ENCODE measurements at places on chromosomes 12 and 14.
A peak's percentile ranks its signal among the peaks of the same experiment; 100 is the strongest.

DNA sequence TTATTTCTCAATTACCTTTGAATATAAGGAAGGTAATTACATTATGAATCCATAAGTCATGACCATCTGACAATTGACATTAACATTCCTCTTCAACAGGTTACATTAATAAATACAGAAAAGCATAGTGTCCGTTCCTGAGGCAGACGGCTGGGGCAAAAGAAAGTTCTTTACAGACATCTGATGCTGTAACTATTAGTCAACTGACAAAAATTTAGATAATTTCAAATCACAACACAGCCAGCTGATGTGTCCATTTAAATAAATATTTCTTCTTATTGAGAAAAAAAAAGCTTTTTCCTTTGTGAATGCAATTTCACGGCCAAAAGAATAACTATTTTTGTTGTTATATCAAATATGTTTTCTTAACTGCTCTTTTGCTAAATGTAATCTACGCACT lies 9.2 kb upstream of the PYROXD1 start:
- DNase-seq = no peak

DNA sequence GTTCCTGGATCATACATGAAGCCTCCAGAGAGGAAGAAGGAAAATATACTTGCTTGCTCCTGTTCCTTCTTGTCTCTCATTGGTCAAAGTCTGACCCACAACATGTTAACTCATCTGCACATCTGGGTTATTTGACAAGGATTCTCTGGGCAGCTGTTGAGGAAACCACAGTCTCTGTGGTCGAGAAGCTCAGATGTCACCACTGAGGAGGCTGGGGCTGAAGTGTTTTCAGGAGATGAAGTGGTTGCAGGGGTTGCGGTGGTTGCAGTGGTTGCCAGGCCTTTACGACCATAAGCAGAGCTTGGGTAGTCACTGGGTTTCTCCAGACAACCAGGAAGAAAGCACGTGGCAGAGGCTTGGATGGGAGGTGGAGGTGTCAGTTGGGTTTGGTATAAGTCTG lies 265.0 kb upstream of the LRIG3 start:
- DNase-seq = no peak

DNA sequence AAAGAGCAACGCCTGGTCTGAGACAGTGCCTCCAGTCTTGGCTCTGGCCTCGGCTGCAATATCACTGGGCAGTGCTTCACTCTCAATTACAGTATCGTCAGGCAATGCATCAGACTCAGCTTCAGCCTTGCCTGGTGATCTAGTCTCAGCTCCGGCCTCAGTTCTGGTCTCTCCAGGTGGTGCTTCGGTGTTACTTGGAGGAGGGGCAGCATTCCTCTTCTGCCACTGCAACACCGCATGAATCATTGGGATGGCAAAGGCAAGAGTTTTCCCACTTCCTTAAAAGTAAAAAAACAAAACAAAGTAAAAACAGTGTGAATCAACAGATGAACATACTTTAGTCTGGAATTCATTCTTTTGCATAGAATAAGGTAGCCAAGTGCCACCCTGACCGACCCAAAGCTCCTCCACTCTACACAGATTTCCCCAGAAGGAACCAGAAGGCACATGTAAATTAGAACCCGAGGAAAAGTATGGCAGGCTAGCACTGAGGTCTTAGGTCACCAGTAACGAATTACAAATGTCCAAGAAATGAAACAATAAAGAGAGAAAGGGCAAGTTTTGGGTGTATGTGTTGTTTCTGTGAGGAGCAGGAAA lies 18.6 kb downstream of the DDX24 start:
- no peak for DNase-seq

GRCh38 chr14:33679461-33680225 lies 271.2 kb downstream of the EGLN3 start:
- peak; percentile 53 for DNase-seq

GRCh38 chr14:100056964-100057795 lies 8.0 kb upstream of the EVL start:
- no peak for DNase-seq

DNA sequence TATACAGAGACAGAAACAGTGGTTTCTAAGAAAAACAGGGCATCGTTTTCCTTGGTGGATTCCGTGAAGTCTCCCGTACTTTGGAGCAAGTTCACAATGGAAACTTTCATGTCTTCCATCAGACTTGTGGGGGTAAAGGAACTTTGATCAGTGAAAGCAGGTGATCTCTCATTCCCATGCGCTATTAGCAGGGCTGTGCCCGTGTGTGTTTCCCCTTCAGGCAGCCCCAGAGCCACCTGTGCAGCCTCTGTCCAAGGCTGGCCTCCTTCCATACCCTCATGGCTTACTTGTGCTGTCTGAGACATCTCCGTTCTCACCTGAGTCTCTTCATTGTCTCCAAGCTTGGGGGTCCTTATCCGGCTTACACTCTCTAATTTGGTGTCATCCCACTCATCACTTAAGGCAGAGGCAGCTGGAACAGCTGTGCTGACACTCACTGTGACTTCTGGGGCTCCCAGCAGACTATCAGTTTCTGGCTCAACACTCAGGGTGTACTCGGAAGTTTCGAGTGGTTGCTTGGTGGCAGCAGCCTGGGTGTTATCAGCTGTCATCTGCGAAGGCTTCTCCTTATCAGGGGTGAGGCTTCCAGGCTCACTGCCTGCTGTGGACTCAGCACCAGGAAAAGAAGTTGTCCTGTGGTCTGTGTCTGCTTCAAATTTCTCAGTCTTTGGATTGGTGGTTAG lies 13.8 kb downstream of the ARMH4 start:
- DNase-seq = no peak

DNA sequence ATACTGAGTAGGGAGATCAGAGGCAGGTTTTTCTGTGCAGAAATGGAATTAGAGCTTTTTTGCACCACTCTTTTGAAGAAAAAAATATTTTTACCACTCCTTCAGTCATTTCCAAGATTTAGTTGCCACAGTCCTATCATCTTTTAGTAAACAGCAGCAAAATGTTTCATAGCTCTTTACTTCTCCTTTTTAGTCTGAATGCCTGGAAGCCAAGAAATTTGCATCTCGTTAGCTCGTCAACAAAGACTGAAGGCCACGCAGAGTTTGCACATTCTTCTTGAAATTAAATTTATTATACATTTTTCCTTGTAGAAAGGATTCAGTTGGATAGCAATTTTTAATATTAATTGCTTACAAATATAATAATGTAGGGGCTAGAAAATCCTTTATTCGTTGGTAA lies 544.5 kb upstream of the ATP2B1 start:
- no peak for DNase-seq

DNA sequence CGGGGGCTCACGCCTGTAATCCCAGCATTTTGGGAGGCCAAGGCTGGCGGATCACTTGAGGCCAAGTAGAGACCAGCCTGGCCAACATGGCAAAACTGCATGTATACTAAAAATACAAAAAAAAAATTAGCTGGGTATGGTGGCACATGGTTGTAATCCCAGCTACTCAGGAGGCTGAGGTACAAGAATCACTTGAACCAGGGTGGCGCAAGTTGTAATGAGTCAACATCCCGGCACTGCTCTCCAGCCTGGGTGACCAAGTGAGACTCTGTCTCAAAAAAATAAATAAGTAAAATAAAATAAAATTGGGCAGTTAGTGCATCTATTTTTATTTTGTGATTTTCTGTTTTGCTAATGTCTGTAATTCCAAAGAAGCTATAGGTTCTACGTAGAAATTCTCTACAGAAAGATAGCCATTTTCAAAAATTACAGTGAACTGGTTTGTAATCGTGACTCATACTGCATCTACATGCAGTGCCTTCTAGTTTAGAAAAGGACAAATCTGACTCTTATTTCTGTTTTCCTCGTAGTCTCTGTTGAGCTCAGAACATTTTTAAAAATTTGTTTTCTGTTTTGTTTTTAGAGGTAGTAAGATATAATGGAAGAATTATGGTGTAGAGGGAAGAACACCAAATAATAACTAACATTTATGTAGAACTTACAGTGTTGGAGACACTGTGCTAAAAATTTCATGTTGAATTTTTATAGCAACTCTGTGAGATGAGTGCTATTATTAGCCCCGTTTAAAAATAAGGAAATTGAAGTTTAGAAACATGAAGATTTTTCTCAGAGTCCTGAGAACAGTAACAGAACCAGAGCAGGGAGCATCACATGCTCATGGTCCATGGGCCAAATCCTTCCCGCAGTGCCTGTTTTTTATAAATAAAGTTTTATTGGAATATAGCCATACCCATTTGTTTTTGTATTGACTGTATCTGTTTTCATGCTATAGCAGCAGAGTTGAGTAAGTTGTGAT lies 201.2 kb downstream of the SYNE2 start:
- no peak for DNase-seq

GRCh38 chr12:126355346-126355745 lies 1290.1 kb downstream of the AACS start:
- DNase-seq = no peak

DNA sequence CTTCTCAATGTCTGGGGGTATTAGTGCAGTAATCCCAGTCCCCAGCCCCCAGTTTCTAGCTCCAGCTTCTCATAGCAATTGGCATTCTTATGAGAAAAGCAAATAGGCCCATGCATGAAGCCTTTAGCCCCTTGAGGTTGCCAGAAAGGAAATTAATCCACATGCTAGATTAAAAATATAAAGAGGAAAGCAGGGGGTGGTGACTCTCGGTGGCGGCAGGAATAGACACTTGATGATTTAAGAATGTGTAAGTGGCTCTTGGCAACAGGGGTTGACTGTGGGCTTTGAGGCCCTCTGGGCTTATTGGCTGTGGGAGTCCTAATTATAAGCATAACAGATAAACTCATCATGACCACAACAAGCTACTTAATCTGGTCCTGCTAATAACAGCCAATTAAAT lies 1367.3 kb upstream of the FLRT2 start:
- DNase-seq = no peak

DNA sequence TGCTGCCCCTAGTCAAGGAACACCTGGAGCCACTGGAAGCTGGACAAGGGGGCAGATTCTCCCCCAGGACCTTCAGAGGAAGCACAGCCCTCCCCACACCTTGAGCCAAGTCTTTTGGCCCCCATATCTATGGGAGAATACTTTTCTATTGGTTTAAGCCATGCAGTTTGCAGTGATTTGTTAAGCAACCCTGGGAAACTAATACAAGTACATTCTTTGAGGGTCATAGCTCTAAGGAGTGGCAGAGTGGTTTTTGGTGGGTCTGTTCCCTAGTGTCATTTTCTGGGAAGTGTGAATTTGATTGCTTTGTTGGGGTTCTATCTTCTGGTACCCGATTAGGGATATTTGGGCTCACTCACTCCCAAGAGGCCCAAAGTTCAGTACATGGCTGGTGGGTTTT lies 50.8 kb upstream of the PTCSC3 start:
- DNase-seq = no peak

- DNase-seq = no peak
These were observed 156.0 kb downstream of the ADCK1 start for GRCh38 chr14:77955816-77956484.

DNA sequence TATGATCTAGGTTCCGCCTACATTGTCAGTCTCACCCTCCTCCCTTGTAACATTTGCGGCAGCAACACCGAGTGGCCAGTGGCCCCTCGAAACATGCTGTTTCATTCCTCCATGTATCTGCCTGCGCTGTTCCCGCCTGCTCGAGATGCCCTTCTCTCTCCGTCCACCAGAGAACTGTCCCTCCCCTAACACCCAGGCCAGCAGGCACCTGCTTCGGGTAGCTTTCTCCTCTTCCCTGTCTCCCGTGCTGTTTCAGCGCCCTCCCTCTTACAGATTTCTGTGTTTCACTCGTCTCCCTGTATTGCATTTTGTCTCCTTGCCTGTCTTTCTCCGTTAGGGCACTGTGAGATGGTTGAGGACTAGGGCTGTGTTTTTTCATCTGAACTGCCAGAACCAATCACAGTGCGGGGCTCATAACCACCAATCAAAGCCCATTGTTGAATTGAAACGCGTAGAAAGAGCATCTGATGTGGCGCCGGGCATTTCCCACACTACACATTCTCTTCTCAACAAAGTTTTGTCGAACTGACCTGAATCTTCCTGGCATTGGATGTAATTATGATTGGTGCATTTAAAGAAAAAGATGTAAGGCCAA lies 40.9 kb upstream of the ELK3 start:
- DNase-seq = no peak

DNA sequence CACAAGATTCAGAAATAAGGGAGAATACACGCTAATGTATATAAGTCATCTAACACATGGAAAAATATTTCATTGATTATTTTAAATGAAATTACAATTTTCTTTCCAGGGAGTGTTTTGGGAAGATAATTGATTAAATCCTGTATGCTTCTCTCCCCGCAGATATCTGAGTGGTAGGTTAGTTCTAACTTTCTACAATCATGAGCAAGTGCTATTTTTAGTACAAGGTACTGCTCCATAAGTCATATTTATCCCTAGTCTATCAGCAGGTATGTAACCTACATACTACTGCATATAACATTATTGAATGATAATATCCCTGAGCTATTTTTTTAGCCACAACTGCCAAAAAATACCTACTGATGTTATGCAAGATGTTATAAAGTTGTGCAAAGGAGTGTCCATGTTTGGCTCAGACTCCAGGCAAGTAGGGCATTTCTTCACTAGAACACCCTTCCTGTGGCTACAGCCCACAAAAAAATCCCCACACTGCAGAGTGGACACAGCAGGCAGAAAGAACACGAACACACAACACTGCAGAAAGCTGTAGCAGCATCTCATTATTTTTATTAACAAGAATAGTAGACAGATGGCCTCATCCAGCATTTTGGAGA lies 87.0 kb downstream of the SEC23A start:
- no peak for DNase-seq

- no peak for DNase-seq
These were observed 5.6 kb downstream of the AACS start for GRCh38 chr12:125070661-125071390.

- DNase-seq = no peak
These were observed 25.8 kb upstream of the CMKLR1 start for GRCh38 chr12:108364879-108365278.

- no peak for DNase-seq
These were observed 106.2 kb downstream of the CRACR2A start for GRCh38 chr12:3646561-3647241.

DNA sequence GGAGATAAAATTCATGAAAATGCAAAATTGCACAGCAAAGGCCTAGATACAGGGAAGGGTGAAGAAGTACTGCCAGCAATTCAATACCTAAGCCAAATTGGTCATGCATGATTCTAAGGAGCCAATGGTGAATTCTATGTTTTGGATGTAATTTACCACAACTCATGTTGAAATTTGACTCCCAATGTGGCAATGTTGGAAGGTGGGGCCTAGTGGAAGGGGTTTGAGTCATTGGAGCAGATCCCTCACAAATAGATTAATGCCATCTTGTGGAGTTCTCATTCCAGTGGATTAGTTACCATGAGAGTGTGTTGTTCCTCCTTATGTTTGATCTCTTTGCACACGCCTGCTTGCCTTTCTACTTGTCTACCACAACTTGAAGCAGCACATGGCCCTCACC lies 194.0 kb upstream of the ALG10 start:
- no peak for DNase-seq

GRCh38 chr14:59103396-59103795 lies 85.1 kb upstream of the DAAM1 start:
- DNase-seq = no peak

GRCh38 chr14:35201066-35201465 lies 78.7 kb downstream of the PRORP start:
- no peak for DNase-seq

DNA sequence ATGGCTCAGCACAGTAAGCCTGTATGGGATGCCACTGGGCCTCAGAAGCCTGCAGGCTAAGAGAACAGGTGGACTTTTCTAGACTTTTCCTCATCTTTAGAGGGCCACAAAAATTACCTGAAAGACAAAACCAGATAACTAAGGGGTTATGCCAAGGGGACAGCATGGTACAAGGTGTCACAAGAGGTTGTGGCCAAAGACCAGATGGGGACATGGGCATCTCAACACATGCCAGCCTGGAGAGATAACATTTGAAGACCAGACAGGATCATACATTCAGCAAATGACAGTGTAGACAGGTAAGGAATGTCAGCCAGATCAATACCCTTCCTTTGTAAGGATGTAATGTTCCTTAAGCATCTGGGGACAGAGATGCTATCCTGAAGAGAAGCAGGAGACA lies 8.9 kb upstream of the CRY1 start:
- DNase-seq = no peak
